Fibroblast of upper back skin (primary cell): ENCODE measurements at places on chromosomes 6 and 20.

GRCh38 chr6:43771210-43771857, 1.3 kb downstream of the VEGFA start:
- no peak for DNase-seq

DNA sequence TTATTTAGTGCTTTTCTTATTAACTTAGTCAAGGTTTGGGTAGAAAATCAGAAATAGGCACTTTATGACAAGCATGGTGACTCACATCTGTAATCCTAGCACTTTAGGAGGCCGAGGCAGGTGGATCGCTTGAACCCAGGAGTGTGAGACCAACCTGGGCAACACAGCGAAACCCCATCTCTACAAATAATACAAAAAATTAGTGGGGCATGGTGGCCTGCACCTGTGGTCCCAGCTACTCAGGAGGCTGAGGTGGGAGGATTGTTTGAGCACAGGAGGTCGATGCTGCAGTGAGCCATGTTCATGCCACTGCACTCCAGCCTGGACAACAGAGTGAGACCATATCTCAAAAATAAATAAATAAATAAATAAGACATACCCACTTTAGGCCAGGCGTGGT, 51.3 kb upstream of the THEMIS start:
- no peak for DNase-seq

DNA sequence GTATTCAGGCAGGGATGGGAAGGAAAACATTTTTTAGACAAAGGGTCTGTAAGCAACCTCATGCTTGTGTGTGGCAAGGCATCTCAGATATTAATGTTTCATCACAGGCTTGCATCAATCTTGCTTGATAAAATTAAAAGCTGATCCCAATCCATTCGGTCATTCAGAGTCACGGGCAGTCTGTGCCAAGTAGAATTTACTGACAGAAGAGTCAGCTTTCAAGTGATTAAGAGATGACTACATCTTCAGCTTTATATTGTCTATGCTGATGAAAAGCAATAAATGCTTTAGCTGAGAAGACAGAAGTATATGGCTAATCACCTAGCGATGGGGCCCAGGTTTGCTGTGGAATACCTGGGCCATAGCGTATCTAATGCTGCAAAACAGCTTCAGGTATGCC, 3.5 kb downstream of the PLEKHG1 start:
- DNase-seq = no peak

- DNase-seq = no peak
Measured at GRCh38 chr6:52341561-52342260, 20.2 kb upstream of the PAQR8 start.

- DNase-seq = no peak
Measured at GRCh38 chr20:8627340-8628004, 441.4 kb upstream of the PLCB4 start.

DNA sequence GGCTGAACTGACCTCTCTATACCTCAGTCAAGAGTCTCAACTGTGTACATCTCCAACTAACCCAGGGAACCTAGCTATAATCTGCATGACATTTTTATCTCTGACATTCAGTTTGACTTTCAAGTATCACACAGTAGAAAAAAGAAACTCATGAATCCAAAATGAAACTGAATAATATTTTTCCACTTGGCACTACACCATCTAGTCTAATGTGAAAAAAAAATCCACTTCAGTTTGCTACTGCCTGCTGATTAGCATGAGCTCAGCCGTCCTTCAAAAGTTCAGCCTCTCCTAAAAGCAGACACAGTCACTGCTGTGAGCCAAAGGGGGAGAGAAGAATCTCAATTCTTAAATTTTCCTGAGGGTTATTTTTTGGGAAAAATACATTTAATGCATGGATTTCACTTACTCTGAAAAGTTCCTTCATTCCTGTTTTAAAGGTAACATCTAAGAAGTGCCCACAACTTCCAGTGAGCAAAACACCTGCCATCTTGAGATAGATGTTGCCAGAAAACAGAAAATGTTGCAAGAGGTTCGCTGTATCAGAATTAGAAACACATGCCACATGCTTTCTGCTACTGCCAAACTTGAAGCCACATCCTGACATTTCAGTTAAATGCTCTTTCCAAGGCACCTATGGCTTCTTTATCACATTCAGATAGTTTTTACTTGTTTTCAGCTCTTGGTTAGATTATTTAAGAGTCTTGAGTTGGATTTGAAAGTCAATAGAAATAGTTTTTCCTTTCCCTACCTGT, 95.4 kb downstream of the MKKS start:
- DNase-seq = no peak

DNA sequence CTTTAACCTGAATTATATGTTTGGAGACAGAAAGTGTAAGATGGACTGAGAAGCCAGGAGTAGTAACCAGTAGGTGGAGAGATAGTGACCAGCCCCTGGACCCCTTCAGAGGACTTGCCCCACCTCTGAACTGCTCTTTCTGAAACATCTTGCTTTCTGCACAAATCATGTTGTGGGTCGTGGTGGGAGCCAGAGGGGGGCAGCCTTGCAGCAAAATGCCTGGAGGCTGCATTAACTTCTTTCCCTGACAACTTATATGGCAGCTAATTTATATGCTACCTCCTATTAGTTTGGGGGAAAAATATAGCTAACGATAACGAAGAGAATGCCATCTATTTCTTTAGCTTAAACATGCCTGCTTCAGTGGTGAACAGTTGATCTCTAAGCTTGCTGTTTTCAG, 859.8 kb downstream of the MAFB start:
- DNase-seq = peak; percentile 43

GRCh38 chr6:11232770-11233626, 530 bp upstream of the NEDD9 start:
- no peak for DNase-seq

DNA sequence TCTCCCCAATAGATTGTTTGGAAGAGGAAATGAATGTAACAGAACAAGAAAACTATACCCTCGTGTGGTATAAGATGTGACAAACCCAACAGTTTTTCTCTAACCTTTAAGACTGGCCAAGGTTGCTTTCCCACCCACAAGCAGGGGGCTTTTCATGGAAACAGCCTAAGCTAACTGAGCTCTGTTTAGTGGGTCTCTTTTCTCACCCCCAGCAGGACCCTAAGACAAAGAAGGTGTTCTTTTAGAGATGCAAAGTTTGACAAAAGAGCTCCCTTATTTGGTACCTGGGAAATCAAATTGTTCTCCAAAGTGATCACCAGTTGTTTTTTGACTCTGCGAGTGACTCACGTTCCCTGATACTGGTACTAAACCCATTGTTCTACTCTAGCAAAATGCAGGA, 59.1 kb downstream of the MBOAT1 start:
- no peak for DNase-seq

DNA sequence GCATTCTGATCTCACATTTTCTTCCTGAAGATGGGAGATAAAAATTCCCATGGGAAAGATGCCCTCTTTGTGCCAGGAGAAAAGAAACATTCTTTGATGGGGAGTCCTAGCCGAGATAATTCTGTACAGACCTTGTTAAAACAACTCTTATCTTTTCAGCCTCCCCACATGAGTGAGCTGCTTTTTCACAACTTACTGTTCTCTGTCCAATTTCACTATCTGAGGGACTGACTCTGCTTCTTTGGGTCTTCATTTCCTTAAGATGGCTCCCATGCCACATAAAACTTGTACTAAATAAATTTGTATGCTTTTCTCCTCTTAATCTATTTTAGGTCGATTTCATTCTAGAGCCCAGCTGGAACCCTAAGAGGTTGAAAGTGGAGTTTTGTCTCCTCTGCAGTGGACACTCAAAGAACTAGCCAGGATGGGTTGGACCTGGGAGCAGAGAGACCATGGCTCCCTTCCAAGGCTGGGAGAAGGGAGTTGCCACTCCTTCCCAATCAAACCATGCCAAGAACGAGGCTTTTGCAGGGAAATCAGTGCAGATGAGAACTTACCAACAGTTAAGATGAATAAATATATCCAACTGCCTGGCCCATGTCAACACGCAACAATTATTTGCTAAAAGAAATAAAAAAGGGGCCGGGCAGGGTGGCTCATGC, 285.8 kb upstream of the SULF2 start:
- no peak for DNase-seq

DNA sequence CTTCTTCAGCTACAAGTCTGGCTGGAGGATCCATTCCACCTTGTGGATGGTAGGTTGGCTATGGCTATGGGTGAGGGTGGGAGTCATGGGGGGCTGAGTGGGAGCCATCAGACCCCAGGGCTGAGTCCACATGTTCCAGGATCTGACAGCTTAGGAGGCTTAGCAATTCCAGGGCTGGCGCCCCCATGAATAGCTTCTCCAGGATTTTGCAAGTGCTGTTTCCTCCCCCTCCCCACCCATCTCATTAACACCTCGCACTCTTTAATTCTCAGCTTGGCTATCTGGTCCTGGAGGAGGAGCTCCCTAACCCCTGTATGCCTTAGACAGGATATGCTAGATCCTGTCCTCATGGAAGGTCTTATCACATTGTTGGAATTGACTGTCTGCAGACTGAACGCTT, 39.0 kb upstream of the ANGPT4 start:
- no peak for DNase-seq

DNA sequence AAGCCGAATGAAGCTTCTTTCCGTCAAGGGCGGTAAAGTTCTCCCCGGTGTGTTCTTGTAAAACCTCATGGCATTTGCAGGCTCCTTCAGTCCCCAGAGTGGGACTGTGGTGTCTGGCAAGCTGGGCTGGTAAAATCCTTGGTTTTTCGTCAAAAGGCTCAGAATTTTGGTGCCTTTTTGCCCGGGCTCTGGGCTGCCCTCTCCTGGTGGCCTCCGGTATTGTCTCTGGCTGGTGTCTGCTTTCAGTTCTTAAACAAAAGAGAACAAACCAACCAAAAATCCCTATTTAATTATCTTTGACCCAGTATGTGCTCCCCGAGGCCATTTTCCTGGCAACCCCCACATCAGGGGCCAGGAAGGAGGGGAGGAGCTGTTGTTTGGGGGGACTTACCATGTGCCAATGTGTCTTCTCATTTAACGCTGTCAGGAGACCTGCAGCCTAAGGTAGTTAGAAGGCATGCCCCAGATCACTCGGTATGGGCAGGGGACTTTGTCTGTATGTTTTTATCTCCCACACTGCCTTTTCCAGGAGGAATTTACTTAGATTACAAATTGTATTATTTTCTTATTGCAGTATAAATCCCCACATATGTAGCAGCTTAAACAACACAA, 11.1 kb downstream of the CDH4 start:
- DNase-seq = no peak

DNA sequence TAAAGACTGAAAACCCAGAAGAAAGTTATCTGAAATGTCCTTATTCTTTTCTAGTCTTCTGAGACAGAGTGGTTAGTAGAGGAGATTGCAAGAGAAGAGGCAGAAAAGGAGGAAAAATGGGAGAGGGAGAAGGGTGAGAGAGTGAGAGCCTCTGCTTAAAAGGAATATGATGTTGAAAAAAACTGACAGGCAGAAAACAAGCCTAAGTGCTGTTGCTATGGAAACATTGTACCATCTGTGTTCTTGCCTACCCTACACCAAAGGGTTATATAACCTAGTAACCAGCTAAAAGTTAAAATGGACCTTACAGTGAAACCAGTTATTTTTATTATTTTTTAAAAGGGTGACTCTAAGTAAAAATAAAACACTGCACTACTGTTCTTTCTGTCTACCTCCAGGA, 28.3 kb upstream of the SH3BGRL2 start:
- no peak for DNase-seq

GRCh38 chr20:59152559-59153354, 10.9 kb upstream of the ZNF831 start:
- no peak for DNase-seq

DNA sequence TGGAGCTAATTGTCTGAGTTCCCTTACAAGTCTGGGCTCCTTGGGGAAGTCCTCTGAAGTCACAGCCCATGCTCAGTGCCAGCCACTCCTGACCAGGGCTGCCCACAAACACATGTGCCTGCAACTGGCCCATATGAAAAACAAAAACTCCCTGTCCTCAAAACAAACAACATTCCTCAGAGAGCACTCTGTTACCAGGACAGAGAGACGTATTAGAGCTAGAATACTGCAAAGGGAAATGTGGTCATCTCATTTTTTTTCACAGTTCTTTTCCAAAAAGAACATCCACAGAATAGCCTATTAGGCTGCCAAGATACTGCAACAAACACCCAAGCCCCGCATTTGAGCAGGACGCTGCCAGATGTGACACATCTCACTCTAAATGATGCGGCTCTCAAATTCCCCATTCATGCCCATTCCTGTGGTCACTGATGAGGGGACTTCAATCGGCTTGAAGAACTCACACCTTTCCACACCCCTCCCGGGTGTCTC, 71.1 kb downstream of the SLC22A23 start:
- peak; percentile 12 for DNase-seq

DNA sequence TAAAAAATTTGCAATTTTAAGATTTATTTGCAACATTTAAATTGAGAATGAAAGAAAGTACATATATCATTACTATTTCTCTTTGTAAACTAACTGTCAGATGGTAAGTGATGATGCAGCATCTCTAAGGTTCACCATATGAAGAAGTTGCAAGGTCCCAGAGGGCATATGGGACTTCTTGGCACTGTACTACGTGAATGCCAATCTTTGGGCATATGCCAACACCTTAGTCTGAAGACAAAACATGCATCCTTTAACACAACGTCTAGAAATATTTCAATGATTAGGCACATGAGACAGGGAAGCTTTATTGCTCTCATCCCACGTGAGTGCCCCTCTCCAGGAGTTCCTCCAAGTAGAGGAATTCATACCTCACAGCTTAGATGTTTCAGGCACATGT, 66.8 kb downstream of the CDK19 start:
- DNase-seq = no peak

GRCh38 chr6:145963216-145964068, 716 bp downstream of the SHPRH start:
- DNase-seq = peak; percentile 38
